ENCODE measurements at places on chromosomes 1 and 21.

GRCh38 chr1:39452540-39452939, 38.9 kb upstream of the BMP8A start:
- DNase-seq = no peak

GRCh38 chr1:234413990-234414389, 40.7 kb downstream of the COA6 start:
- DNase-seq = no peak

GRCh38 chr21:42414928-42415769, 11.4 kb downstream of the UBASH3A start:
- DNase-seq = peak; percentile 71

GRCh38 chr21:16755061-16755460, 757.8 kb upstream of the CXADR start:
- no peak for DNase-seq

DNA sequence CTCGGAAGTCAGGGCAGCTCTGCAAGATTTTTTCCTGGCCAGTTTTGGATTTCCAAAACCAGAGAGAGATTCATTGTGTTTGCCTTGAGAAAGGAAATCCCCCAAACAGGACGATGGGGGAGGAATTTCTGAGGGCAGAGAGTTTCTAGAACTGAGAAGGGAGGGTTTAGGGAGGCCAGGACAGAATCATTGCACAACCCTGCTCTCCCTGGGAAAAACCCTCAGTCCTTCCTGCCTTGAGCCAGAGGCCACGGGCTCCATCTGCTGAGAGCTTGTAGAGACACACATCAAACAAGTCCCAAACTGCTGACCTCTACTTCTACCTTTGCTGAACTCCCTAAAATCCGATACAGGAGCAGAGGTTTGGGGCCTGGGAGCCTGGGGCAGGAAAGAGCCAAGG, 99.7 kb downstream of the NMNAT2 start:
- DNase-seq = peak; percentile 84

- DNase-seq = no peak
Measured at GRCh38 chr1:55188909-55189308, 26.3 kb downstream of the USP24 start.

Data from astrocyte of the hippocampus (primary cell).